ENCODE measurements at places on chromosomes 7 and 10. TPM values are rescaled to one million over a fixed set of nuclear protein-coding genes. Genes with fewer than 3 reads are reported as not detected.

GRCh38 chr7:2607923-2608904 lies 23.6 kb upstream of the TTYH3 start:
- peak overlapping the region; percentile 53 for H3K27ac ChIP-seq
- H3K36me3 ChIP-seq: peaks cover 11% of the 10 kb centered on the region
- no peak for DNase-seq
- H3K4me1 ChIP-seq: no peaks in the 10 kb centered on the region

- H3K27me3 ChIP-seq: no peaks in the 10 kb centered on the region
- no peaks in the 10 kb centered on the region for H3K4me1 ChIP-seq
- H3K27ac ChIP-seq: no peak overlapping the region
- no peak overlapping the region for H3K4me3 ChIP-seq
Observed at GRCh38 chr10:52353960-52354394, 39.9 kb downstream of the DKK1 start.

GRCh38 chr7:43642897-43643630 lies 60.2 kb downstream of the STK17A start:
- DNase-seq: no peak
- H3K27me3 ChIP-seq: no peaks in the 10 kb centered on the region
- H3K36me3 ChIP-seq: peaks cover 22% of the 10 kb centered on the region
- peak overlapping the region; percentile 16 for H3K27ac ChIP-seq
- H3K4me3 ChIP-seq: no peak overlapping the region
- peaks cover 38% of the 10 kb centered on the region for H3K4me1 ChIP-seq

GRCh38 chr7:30780941-30781340 lies 9.7 kb downstream of the MINDY4 start:
- H3K27ac ChIP-seq: no peak overlapping the region
- no peaks in the 10 kb centered on the region for H3K27me3 ChIP-seq
- no peaks in the 10 kb centered on the region for H3K36me3 ChIP-seq
- H3K4me1 ChIP-seq: no peaks in the 10 kb centered on the region
- no peak for DNase-seq
- H3K4me3 ChIP-seq: no peak overlapping the region

DNA sequence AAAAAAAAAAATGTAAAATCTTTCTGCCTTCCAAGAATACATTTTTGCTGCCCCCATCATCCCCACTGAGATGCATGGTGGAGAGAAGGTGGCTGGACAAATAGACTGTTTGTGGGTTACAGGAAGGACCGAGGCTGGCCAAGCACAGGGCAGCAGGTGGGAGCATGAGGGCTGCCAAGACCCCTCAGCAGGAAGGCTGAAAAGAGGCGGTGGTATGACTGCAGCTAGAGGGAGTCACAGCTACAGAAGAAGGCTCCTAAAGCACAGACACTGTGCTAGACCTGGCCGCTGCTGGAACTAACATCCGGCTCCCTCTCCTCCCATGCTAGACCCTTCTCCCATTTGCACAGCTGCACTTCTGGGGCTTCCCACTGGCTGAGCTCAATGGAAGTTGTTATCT lies 289.6 kb downstream of the TCERG1L start:
- H3K4me3 ChIP-seq: no peak overlapping the region
- DNase-seq: no peak
- no peaks in the 10 kb centered on the region for H3K27me3 ChIP-seq
- no peaks in the 10 kb centered on the region for H3K36me3 ChIP-seq
- H3K27ac ChIP-seq: no peak overlapping the region

DNA sequence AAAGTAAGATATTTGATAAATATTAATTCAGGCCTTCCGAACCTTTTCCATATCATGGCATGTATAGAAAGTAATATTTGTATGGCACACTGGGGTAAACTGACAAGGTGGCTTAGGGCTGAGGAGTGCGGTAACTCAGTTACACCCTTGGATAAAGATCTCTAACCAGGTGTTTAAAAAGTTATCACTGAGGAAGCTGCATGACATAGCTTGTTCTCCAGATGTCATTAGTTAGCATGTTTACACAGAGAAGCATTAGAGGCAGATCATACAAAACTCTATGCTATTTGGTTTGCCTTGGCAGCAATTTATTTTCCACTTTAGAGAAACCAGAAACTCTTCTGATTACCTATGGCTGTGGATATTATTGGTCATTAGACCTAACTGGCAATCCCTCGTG lies 118.2 kb downstream of the ST7 start:
- H3K4me3 ChIP-seq: no peak overlapping the region
- H3K4me1 ChIP-seq: no peaks in the 10 kb centered on the region
- no peaks in the 10 kb centered on the region for H3K36me3 ChIP-seq
- no peaks in the 10 kb centered on the region for H3K27me3 ChIP-seq

- H3K27me3 ChIP-seq: no peaks in the 10 kb centered on the region
- H3K36me3 ChIP-seq: no peaks in the 10 kb centered on the region
- no peak for DNase-seq
Observed at GRCh38 chr10:92207061-92207460, 83.8 kb downstream of the CPEB3 start.

DNA sequence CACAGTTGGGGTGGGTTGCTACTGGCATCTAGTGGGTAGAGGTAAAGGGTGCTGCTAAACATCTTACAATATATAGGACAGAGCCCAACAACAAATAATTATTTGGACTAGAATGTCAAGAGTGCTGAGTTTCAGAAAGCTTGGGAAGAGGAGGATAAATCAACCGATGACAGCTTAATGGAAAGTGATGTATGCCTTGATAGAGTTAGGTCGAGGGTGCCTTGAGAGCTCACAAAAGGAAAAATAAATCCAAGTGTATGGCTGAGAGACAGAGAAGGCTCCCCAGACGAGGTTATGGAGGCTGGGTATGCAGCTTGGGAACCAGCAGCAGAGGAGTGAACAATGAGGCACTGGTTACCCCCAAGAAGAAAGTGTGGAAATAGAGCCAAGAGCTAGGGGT lies 211.1 kb downstream of the HDAC9 start:
- H3K27ac ChIP-seq: no peak overlapping the region
- H3K36me3 ChIP-seq: no peaks in the 10 kb centered on the region
- no peak for DNase-seq
- no peaks in the 10 kb centered on the region for H3K27me3 ChIP-seq
- H3K4me1 ChIP-seq: no peaks in the 10 kb centered on the region

GRCh38 chr7:98681951-98682350 lies 64.9 kb downstream of the NPTX2 start:
- no peak for DNase-seq
- H3K4me1 ChIP-seq: no peaks in the 10 kb centered on the region
- no peaks in the 10 kb centered on the region for H3K27me3 ChIP-seq
- H3K36me3 ChIP-seq: no peaks in the 10 kb centered on the region
- H3K4me3 ChIP-seq: no peak overlapping the region
- H3K27ac ChIP-seq: no peak overlapping the region

DNA sequence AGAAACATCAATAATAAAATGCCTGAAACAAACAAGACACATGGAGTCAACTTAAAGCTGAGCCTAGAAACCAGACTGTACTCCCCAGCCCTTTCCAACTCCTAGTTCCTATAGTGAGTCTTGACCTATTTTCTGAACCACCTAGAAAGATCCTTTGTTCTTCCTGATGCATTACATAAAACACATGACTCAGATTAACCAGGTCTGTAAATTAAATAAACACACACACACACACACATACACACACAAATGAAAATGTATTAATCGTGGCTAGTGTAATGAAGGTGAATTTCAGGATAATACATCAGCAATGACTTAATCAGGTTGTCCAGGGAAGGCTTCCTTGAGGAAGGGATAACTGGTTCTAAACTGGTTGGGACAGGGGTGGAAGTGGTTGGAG lies 104.7 kb downstream of the ST8SIA6 start:
- no peak overlapping the region for H3K27ac ChIP-seq
- no peak overlapping the region for H3K4me3 ChIP-seq
- no peaks in the 10 kb centered on the region for H3K36me3 ChIP-seq

DNA sequence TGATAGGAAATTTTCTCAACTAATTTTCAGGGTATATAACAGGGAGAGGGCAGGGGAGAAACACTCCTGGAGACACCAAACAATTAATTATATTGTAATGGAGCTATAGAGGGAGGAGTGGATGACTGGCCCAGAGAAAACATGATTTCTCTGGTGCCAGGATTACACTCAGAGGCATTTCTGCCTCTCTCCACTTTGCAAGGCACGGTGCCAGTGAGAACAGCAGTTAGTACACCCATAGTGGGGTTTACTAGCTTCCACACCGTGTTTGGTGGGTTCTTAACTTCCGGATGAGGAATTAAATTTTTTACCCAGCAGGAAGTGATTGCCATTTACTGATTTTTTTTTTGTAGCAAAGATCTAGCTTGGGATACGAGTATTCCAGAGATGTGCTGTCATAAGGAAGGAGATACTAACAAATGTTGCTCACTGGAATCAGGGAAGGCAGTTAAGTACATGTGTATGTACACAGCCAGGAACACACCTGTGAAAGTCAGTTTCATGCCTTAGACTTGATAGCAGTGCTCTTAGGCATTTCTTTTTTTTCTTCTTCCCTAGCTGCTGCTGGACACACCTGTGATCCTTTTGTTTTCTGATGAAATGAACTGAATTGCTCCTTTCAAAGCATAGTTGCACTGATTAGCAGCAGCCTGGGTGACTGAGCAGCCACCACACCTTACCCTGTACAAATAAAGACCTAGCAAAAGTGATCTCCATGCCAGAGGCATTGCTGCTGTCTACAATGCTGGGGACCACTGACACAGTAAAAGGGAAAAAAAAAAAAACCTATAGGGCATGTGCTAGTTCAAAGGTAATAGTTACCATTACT lies 58.1 kb downstream of the POLL start:
- DNase-seq: no peak
- no peak overlapping the region for H3K4me3 ChIP-seq
- H3K27ac ChIP-seq: no peak overlapping the region
- H3K36me3 ChIP-seq: no peaks in the 10 kb centered on the region
- H3K27me3 ChIP-seq: no peaks in the 10 kb centered on the region

GRCh38 chr7:36854652-36855051 lies 130.4 kb upstream of the AOAH start:
- H3K4me3 ChIP-seq: no peak overlapping the region
- no peak overlapping the region for H3K27ac ChIP-seq
- H3K36me3 ChIP-seq: no peaks in the 10 kb centered on the region
- no peaks in the 10 kb centered on the region for H3K27me3 ChIP-seq
- H3K4me1 ChIP-seq: no peaks in the 10 kb centered on the region

GRCh38 chr7:33645104-33645503 lies 260.2 kb upstream of the BMPER start:
- H3K36me3 ChIP-seq: no peaks in the 10 kb centered on the region
- H3K27ac ChIP-seq: no peak overlapping the region
- no peaks in the 10 kb centered on the region for H3K27me3 ChIP-seq
- no peak overlapping the region for H3K4me3 ChIP-seq

- H3K27ac ChIP-seq: no peak overlapping the region
- H3K27me3 ChIP-seq: no peaks in the 10 kb centered on the region
- H3K36me3 ChIP-seq: no peaks in the 10 kb centered on the region
- H3K4me3 ChIP-seq: no peak overlapping the region
- no peak for DNase-seq
- no peaks in the 10 kb centered on the region for H3K4me1 ChIP-seq
Observed at GRCh38 chr10:46222364-46222935, 64.3 kb upstream of the ANTXRL start.

The NPSR1 gene
- not detected for total RNA-seq

The CAPZA2 gene
- 110 TPM for total RNA-seq

The GJD4 gene
- not detected for total RNA-seq

The LIPF gene
- not detected for total RNA-seq

The ZNF655 gene
- 121 TPM for total RNA-seq

The FLNC gene
- 23.1 TPM for total RNA-seq

The HYAL4 gene
- total RNA-seq: not detected

The CTBP2 gene
- total RNA-seq: 55.7 TPM

The CEP55 gene
- total RNA-seq: 32.2 TPM

All from Peyer's patch (tissue), 4 donors.